ENCODE measurements at places on chromosomes 4 and X.

DNA sequence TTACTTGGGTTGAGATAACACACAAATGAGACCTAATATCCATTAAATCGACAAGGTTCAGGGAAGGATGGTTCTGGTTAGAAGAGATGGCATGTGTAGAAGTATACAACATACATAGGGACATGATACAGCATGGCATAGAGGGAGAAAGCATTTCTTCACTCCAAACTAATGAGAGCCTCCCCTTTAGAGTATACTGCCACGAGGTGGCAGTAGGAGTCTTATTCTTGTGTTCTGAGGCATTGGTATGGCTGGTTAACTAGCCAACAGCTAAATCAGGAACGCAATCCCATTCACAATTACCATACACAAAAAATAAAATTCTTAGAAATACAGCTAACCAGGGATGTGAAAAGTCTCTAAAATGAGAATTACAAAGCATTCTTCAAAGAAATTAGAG, 29.1 kb upstream of the TRO start:
- no peak for DNase-seq

- DNase-seq, result no peak
Measured at GRCh38 chr4:159045321-159045720, 57.6 kb upstream of the RAPGEF2 start.

DNA sequence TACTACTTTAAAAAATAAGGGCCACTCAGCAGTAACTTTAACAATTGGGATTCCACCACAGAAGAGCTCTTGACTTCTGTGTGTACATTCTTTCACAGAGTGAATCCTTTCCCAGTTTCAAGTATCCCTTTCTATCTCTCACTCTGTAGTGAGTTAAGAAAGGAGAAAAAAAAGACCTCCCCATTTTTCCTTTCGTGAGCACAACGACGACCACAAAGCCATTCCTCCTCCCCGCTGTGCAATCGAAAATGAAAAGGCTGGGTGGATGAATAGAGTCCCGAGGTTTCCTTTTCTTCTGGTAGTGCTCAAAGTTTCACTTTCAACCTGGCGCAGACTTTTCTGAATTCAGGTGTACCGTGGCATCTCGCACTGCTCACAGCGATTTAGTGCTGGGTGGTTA, 58.0 kb downstream of the TAB3 start:
- DNase-seq, result peak; percentile 27

GRCh38 chr4:35986537-35986936, 257.8 kb downstream of the ARAP2 start:
- DNase-seq, result no peak

DNA sequence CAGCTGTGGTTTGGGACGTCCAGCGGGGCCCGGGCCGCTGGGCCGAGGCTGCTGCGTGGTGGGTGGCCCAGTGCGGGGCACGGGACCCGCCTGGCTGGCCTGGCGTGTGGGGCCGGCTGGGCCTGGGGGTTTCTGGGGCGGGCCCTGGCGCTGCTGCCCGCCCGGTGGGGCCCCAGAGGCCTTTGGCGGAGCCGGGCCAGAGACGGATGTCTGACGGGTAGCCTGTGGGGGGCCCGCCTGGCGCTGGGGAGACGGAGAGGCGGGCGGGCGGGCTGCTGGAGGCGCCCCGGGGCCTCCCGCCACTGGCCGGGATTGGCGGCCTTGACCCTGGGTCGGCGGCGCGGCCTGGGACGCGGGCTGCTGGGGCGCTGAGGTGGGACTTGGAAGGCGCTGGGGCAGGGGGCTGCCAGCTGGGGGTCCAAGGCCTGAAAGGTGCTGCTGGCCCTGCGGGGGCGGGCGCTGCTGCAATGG, 8.1 kb upstream of the TIMP1 start:
- DNase-seq, result no peak

Data from activated naive CD4-positive, alpha-beta T cell treated with anti-CD3 and anti-CD28 coated beads, Interleukin-2, amount 50 U/mL, for 72 hours (primary cell).